Stimulated activated CD8-positive, alpha-beta memory T cell treated with anti-CD3 and anti-CD28 coated beads, Interleukin-2, amount 100 ng/mL, for 1 hour (primary cell): ENCODE measurements at places on chromosomes 12 and 14.

- DNase-seq, result no peak
Observed at GRCh38 chr14:58690801-58691516, 53.2 kb downstream of the DACT1 start.

GRCh38 chr12:6810758-6811157 lies 10.9 kb upstream of the GPR162 start:
- DNase-seq, result no peak

DNA sequence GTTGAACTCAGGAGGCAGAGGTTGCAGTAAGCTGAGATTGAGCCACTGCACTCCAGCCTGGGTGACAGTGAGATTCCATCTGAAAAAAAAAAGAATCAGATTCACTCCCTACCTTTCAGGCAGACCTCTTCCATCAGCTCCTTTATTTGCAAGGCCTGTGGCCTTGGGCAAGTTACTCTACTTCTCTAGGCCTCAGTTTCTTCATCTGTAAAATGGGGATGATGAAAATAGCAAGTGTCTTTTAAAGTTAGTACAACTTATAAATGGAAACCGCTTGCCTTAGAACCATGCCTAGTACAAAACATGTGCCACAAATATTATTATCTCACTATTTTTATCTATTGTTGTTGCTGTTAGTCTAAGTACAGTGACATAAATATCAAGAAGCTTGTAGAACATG lies 84.3 kb downstream of the STAB2 start:
- DNase-seq, result no peak

- no peak for DNase-seq
Observed at GRCh38 chr14:83798421-83798820, 1731.5 kb upstream of the FLRT2 start.

DNA sequence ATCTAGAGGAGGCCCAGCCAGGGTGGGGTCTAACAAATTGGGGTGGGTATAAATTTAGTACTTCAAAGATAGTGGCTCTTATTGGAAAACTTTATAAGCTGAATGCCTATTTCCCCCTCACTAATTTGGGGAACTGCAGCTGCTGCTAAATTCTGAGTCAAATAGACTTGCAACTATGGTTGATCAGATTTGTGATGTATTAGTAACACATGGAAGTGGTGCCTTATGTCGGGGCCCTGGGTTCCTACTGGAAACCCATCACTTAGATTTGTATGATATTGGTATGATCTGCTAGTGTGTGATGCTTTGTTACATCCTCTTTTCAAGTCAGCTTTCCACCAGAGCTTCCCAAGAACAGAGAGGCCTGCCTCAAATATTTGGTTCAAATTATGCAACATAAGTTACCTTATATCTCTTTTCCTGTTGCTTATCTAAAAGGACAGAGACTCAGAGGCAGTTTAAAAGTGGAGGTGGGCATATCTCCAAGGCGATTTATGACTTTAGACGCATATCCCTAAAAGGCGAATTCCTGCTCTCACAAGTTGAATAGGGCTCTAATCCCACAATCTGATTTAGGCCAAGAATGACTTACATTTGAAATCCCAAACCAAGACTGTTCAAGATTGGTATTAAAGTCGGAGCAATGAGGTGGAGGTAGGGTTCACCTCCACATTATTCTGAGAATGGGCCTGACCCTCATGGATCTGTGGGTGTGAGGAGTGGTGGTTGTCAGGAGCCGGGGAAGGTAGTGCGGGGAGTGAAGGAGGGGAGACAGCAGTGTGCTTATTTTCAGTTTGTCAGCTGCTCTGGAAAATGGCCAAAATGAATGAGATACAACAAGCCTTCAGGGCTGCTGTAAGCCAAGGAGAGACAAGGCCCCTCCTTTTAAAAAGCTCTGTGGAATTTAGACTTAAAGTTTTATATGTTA lies 425.8 kb downstream of the RAD51B start:
- no peak for DNase-seq
